Non-pigmented ciliary epithelial cell (primary cell): ENCODE measurements at places on chromosomes 5 and 9.
A peak's percentile ranks its signal among the peaks of the same experiment; 100 is the strongest.

DNA sequence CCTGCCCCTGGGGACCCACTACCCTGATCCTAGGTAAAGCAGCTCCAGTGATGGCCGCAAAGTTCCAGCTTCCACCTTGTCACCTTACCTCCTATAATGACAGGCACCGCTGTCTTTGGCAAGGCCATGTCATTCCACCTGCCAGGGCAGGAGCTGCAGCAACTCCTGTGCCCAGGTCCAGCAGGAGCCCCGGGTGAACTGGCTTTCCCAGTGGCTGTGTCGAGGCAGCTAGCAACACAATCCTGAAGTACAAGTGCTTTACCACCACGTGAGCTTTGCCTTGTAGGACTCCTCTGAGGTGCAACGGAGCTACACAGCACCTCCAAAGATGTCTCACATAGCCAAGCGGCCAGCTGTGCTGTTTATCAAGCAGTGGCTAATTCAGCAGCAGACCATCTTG, 20.7 kb upstream of the MGAT1 start:
- no peak for DNase-seq

DNA sequence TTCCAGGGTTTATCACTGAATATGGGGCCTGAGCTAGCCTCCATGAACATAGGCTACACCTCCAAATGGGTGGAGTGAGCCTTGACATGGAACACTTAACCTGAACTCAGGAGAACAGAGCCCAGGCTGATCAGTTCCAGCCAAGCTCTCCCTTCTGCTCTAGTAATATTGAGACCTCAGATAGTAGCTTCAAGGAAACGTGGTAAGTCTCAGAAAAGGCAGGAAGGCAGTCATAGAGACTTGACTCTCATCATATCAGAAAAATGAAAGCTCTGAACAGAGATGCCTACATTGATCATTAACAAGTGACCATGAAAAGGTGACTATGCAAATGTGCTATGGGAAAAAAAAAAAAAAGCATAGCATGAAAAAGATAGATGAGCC, 40.5 kb upstream of the MYO10 start:
- no peak for DNase-seq

DNA sequence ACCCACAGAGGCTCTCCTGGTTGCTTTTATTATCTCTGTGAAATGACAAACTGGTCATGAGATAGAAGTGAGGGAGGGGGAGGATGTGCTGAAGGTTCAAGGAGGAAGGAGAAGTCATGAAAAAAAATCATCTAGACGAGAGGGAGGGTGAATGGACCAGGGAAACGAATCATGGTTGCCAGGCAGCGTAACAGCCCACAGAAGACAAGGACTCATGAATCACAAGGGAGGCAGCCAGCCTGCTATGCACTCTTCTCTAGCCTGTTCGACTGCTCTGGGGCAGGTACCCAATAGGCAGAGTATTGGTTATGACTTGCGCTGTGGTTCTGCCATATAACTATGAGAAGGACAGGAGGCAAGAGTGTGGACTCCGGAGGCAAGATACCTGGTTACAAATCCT, 475.2 kb downstream of the CDK5RAP2 start:
- DNase-seq, result no peak

GRCh38 chr5:121982146-121982892, 20.5 kb downstream of the SRFBP1 start:
- DNase-seq, result no peak

DNA sequence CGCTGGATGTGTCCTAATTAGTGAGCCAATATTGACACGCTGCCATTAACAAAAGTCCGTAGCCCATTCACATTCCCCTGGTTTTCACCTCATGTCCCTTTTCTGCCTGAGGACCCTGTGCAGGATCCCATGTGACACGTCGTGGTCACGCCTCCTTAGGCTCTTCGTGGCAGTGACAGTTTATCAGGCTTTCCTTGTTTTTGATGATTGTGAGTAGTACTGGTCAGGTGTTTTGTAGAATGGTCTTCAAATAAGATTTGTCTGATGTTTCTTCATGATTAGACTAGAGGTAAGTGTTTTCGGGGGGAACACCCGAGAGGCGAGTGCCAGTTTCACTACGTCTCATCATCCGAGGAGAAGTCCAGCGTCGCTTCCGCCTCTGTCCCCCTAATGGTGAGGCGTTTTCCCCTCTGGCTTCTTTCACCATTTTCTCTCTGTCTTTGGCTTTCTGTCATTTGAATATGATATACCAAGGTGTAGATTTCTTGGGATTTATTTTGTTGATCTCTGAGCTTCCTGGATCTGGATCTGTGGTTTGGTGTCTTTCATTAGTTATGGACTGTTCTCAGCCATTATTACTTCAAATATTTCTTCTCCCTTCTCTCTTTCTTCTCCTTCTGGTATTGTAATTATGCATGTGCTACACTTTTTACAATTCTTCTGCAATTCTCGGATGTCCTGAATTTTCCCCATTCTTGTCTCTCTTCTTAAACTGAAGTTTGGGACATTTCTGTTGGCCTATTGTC, 57.3 kb downstream of the TRIP13 start:
- DNase-seq, result no peak

DNA sequence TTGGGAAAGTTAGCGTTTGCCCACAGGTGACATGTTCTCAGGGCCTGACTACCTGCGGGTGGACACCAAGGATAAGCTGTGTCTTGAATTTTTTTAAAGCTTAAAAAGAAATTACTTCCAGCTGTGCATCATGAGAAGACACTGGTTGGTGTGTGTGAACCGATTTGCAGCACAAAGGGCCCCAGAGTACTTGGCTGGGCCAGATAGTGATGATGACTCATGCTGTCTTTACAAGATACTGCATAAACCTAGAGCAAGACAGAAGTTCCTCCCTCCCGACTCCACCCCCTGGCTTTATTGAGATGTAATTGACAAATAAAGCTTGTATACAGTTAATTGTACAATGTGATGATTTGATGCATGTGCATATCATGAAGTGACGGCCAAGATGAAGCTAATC, 212.8 kb downstream of the NXNL2 start:
- DNase-seq, result peak; percentile 92

- DNase-seq, result no peak
These were observed 260.8 kb downstream of the FAM114A2 start for GRCh38 chr5:153777681-153778581.

DNA sequence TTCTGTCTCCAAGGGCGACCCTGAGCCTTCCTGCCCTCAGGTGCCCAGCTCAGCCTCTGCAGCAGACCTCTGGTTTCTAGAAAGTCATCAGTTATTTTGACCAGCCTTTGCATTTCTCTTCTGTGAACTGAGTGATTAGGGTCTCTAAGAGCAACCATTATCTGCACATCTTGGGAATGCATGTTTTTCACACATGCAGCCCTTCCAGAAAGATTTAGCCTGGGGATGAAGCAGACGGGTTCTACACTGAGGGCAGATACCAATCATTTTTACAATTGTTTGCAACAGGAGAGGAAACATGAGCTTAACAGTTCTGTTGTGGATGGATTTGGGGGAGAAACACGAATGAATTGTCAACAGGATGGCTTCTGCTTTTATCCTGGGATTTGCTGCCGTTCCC, 90.1 kb upstream of the PITX1 start:
- DNase-seq, result no peak

GRCh38 chr5:169696621-169697510, 59.8 kb downstream of the DOCK2 start:
- no peak for DNase-seq

GRCh38 chr5:1783216-1783554, 16.5 kb downstream of the MRPL36 start:
- DNase-seq, result no peak

DNA sequence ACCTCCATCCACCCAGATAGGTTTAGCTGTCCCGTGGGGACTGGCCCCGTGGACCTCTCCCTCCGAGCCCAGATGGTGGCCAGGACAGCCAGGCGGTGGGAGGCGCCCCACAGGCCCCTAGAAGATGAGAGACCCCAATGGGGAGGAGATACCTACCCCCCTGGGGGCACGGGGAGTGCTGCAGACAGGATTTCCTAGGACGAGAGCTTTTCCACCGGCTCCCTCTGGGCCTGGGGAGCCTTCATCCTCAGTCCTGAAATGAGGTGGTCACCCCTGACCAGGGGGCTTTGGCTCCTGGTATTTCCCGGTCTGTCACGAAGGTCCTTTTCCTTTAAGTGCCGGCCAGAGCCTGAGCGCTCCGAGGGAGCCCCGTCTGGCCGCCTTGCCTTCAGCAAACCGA, 46.8 kb downstream of the MRPL36 start:
- DNase-seq, result no peak

GRCh38 chr5:129440424-129440823, 19.7 kb upstream of the ADAMTS19 start:
- no peak for DNase-seq

DNA sequence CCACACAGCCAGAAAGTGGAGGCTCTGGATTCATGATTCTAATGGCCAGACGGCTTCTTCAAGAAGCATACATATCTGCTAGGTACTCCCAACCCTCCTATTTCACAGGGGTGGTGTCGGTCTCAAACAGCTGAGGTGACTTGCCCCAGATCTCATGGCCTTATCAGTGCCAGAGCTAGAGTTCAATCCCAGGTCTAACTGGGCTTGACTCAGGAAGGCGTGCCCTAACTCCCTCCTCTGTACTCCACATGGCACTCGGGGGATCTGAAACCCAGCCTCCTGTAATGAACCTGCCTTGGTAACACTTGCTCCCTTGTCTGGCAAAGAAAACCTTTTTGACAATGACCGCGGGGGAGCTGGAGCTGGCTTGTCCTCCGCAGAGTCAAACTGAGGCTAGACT, 2.1 kb downstream of the QRFP start:
- no peak for DNase-seq

GRCh38 chr9:91185193-91185886, 176.4 kb downstream of the AUH start:
- DNase-seq, result no peak

DNA sequence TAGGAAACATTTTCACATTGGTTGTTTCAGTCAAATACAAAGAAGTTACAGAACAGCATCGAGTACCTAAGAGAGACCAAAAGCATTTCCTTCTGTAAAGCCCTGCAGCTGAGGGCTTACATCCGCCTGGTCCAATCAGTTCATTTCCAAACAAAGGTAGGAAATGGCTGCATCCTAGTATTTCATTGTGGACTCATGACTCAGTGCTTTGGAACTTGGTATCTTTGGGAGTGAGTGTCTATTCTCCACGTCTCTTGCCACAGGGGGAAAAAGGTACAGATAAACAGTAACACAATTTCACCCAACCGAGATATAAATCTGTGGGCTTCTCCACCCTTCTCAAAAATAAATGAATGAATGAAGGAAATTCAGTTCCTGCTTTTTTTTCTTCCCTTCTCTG, 75.4 kb downstream of the NFIB start:
- DNase-seq, result no peak

- no peak for DNase-seq
These were observed 14.8 kb upstream of the NR3C1 start for GRCh38 chr5:143418140-143418866.

DNA sequence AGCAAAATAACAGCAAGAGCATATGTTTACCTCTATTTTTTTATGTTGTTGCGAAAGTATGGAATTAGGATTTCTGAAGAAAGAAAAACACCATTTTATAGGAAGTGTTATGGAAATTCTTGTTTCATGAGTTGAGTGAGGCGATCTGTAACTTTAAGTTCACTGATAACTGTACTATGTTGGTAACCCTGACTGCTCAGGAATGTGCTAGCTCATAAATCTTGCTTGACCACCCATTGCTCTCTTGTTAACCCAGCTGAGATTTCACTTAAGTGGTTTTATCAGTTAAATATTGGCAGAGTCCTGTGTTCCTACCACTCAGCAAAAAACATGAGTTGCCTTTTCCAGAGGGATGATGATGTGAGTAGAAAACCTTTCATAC, 91.1 kb upstream of the STARD4 start:
- DNase-seq, result peak; percentile 47

DNA sequence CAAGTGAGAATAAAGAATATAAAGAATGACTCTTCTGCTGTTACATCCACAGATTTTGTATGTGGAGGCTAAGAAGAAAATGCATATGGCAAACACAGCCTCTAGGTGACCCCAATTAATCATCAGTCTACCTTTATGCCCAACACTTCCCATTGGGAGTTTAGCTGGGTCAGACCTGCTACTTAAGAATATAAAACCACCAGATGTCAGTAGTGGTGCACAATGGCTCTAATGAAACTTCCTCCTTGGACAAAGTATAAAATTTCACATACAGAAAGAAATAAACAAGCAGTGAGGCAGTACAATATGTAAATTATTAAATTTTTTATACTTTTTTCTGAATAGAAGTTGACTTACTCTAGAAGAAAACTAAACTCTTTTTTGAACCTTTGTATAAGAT, 539.9 kb downstream of the BRINP1 start:
- DNase-seq, result peak; percentile 2

DNA sequence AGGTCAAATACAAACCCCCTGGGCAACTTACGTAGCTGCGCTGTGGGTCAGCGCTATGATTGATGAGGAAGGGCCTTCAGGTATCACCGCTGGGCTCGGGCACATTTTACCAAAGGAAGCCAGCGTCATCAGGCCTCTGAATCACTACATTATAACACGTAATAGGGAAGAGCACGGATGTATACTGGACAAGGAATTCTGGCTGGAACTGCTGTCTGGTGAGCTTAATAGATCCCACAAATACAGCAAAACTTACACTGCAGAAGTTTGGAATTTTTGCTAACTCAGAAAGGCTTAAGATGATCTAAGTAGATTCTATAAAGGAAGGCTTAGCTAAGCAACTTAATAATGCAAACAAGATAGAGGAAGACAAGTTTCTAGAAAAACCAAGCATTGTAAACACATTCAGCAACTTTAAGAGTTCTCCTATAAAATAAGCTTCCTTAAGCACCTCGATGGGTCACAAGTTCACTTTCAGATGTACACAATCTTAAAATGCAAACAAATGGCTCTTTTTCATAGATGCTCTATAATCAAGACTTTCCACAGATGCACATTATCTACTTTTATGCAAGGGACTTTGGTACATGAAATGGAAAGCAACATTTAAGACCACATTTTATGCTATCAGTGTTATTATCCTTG, 360.1 kb upstream of the PANK3 start:
- DNase-seq, result no peak

- DNase-seq, result no peak
These were observed 35.6 kb upstream of the SEMA4D start for GRCh38 chr9:89533411-89534095.

DNA sequence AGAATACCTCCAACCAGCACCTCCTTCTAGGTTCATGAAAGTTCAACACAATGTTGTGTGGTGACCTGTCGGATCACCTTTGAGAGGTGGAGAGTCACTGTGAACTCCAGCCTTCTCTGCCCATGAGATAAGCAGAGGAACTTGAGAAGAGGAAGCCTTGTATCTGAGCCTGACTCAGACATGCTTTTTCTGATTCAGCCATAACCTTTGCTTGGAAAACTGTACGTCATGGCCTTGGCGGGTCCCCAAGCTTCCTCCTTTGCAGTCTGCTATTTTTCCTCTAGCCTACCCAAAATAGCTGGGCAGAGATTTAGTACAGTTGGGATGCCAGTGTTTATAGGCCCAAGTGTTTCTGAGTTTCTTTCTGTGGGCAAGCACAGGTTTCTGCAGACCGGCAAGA, 274.7 kb downstream of the CETN3 start:
- DNase-seq, result peak; percentile 64

DNA sequence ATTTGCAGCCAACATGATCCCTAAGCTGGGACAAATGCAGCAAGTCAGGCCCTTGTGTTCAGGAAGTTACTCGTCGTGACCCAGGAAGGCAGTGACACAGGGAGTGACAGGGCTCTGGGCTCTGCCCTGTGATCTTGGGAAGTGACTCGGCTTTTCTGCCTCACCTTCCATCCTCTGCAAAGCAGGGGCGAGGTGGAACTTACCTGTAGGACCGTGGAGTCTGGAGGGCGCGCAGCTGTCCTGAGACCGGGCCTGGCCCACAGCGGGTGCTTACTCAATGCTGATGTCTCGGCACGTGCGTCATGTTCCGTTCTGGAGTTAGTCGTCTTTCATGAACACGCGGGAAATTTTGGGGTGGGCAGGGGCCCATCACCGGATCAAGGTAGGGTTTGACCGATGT, 22.8 kb upstream of the LPCAT1 start:
- no peak for DNase-seq
